ENCODE measurements at places on chromosomes 4 and X. TPM values are rescaled to one million over a fixed set of nuclear protein-coding genes. Genes with fewer than 3 reads are reported as not detected.

DNA sequence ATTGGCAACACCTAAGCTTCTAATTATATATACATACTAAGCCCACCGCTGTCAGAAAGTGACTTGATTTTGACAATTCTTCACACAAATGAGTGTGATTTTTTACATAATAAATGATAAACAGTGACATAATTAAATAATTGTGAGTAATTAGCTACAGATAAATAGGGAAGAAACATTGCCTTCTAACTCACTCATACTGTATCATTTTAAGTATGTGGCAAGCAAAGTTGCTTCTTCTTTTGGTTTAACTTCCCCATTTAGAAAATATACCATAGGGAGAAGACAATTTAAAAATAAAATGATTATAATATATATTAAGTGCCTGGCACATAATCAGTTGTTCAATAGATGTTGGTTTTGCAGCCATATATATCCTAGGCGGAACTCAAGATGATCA lies 644.2 kb downstream of the FSTL5 start:
- H3K4me1 ChIP-seq = no peaks in the 10 kb centered on the region
- H3K27ac ChIP-seq = no peak overlapping the region
- H3K27me3 ChIP-seq = no peaks in the 10 kb centered on the region
- H3K36me3 ChIP-seq = no peaks in the 10 kb centered on the region

GAGE12E gene
- not detected for total RNA-seq

PPP2R2C gene
- not detected for total RNA-seq

BDH2 gene
- 13.5 TPM for total RNA-seq

DNA sequence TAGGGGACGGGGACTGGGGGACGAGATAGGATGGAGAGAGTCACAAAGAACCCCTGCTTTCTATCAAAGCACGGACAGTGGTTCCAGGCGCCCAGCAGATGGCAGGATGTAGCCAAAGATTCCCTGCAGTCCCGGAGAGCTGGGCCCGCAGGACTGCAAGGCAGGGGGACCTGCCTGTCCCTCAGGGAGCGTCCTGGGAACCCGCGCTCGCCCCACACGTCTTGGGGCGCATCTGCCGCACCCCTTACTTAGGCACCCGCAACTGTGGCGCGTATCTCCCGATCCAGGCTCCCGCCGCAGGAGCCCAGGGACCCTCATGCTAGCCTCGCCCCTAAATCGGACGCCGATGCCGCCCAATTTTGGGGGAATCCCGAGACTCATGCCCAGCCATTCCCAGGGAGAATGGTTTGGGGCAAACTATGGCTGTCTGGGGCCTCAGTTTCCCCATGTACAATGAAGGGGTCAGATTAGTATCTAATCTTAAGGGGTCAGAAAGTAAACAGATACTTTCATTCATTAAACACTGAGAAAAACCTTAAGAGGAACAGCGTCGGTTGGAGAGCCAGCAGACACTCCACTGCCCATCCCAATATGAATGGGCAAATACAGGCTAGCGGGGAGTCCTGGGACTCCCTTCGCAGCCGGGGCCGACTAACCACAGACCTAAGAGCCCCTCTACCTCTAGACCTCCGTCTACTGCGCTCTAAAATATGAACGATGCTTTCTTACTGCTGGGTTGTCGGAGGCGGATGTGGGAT lies 581 bp upstream of the STK32B start:
- no peak overlapping the region for H3K27ac ChIP-seq
- peak overlapping the region; percentile 81 for H3K4me3 ChIP-seq
- DNase-seq = no peak
- no peaks in the 10 kb centered on the region for H3K36me3 ChIP-seq
- peaks cover 39% of the 10 kb centered on the region for H3K27me3 ChIP-seq
- H3K4me1 ChIP-seq = peaks cover 13% of the 10 kb centered on the region

KDR gene
- not detected for total RNA-seq

MAP9 gene
- 9.4 TPM for total RNA-seq

DNA sequence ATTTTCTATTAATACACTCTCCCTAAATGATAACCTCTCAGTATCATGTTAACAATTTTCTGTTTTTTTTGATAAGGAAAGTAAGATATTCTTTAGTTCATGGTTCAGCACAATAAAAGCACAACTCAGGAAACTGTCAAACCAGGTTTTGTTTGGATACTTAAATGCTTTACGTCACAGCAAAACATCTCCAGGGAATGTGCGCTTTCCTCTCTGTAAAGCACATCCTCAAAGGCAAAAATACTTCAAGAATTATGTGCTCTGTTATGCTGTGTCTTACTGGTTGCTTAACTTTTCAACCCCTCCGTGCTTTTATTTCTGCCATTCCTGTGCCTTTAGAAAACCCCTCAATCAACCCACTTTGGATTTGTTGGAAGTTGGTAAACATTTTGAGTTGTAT lies 27.8 kb downstream of the SNX25 start:
- no peak overlapping the region for H3K4me3 ChIP-seq
- H3K27ac ChIP-seq = peak overlapping the region; percentile 35
- no peaks in the 10 kb centered on the region for H3K27me3 ChIP-seq
- no peaks in the 10 kb centered on the region for H3K36me3 ChIP-seq
- no peak for DNase-seq

GRCh38 chrX:13647709-13648212 lies 5.2 kb upstream of the TCEANC start:
- peak overlapping the region; percentile 76 for H3K4me3 ChIP-seq
- H3K27me3 ChIP-seq = peaks cover 18% of the 10 kb centered on the region
- DNase-seq = peak; percentile 69
- H3K4me1 ChIP-seq = peaks cover 15% of the 10 kb centered on the region
- peak overlapping the region; percentile 88 for H3K27ac ChIP-seq

FRAS1 gene
- 0.17 TPM for total RNA-seq

Measured in natural killer cell treated with Interleukin-12 subunit alpha and Interleukin-12 subunit beta and Interleukin-15 and Interleukin-18, amount 100 ng/mL, for 72 hours (primary cell).